ENCODE measurements at places on chromosomes 6 and 20. TPM values are rescaled to one million over a fixed set of nuclear protein-coding genes. Genes with fewer than 3 reads are reported as not detected.

- no peak overlapping the region for H3K4me3 ChIP-seq
- H3K27me3 ChIP-seq = no peaks in the 10 kb centered on the region
Observed at GRCh38 chr20:56928007-56928406, 298.9 kb downstream of the TFAP2C start.

GRCh38 chr6:125659887-125660286 lies 89.5 kb upstream of the HEY2 start:
- H3K4me3 ChIP-seq = no peak overlapping the region
- no peak overlapping the region for H3K27ac ChIP-seq
- H3K4me1 ChIP-seq = no peaks in the 10 kb centered on the region
- no peak for DNase-seq

GRCh38 chr20:51789434-51789833 lies 12.9 kb downstream of the SALL4 start:
- no peak overlapping the region for H3K27ac ChIP-seq
- H3K36me3 ChIP-seq = no peaks in the 10 kb centered on the region
- DNase-seq = no peak
- no peak overlapping the region for H3K4me3 ChIP-seq
- no peaks in the 10 kb centered on the region for H3K4me1 ChIP-seq
- H3K27me3 ChIP-seq = no peaks in the 10 kb centered on the region

The AVP gene
- total RNA-seq = not detected

GRCh38 chr20:38138086-38138778 lies 26.8 kb downstream of the TGM2 start:
- no peaks in the 10 kb centered on the region for H3K36me3 ChIP-seq
- no peaks in the 10 kb centered on the region for H3K27me3 ChIP-seq
- H3K27ac ChIP-seq = no peak overlapping the region
- no peak overlapping the region for H3K4me3 ChIP-seq
- DNase-seq = no peak

The OR2H1 gene
- not detected for total RNA-seq

The MAN1A1 gene
- 55.5 TPM for total RNA-seq

Data from uterus (tissue), 4 donors.